ENCODE measurements at places on chromosomes 4 and X.

DNA sequence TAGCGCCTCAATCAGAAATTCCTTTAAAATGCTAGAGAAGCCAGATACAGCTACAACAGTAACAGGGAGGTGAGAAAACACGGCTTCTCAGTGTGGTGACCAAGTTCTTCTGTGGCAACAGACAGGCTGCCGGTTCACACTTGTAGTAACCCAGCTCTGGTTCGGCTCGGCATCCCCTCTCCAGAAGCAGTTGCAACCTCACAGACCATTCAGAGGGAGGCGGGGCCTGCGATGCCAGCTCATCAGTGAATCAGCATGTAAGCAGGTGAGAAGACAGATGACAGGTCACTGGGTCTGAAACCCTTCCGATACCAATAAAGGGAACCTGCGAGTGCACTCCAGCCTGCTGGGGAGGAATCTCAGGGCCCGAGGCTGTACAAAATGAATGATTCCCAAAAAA, 251.0 kb downstream of the KCNIP4 start:
- H3K4me1 ChIP-seq: no peaks in the 10 kb centered on the region
- H3K4me3 ChIP-seq: no peak overlapping the region
- H3K27me3 ChIP-seq: no peaks in the 10 kb centered on the region
- H3K27ac ChIP-seq: no peak overlapping the region
- DNase-seq: no peak
- H3K36me3 ChIP-seq: no peaks in the 10 kb centered on the region

GRCh38 chrX:19555236-19555635, 39.9 kb upstream of the MAP3K15 start:
- no peak overlapping the region for H3K4me3 ChIP-seq
- no peak overlapping the region for H3K27ac ChIP-seq
- peaks cover 7% of the 10 kb centered on the region for H3K4me1 ChIP-seq
- DNase-seq: no peak

GRCh38 chrX:153885208-153885787, 675 bp downstream of the L1CAM start:
- peaks cover 15% of the 10 kb centered on the region for H3K4me1 ChIP-seq
- H3K27me3 ChIP-seq: peaks cover 5% of the 10 kb centered on the region
- no peak for DNase-seq
- H3K36me3 ChIP-seq: peaks cover 4% of the 10 kb centered on the region
- H3K27ac ChIP-seq: no peak overlapping the region

GRCh38 chrX:153900831-153901752, 3.4 kb upstream of the AVPR2 start:
- no peaks in the 10 kb centered on the region for H3K27me3 ChIP-seq
- no peak for DNase-seq
- peak overlapping the region; percentile 77 for H3K4me3 ChIP-seq
- H3K4me1 ChIP-seq: peaks cover 33% of the 10 kb centered on the region
- peaks cover 2% of the 10 kb centered on the region for H3K36me3 ChIP-seq

- peaks cover 6% of the 10 kb centered on the region for H3K4me1 ChIP-seq
- no peaks in the 10 kb centered on the region for H3K27me3 ChIP-seq
- no peak overlapping the region for H3K27ac ChIP-seq
- DNase-seq: no peak
- no peak overlapping the region for H3K4me3 ChIP-seq
These were observed 115.4 kb downstream of the PTTG2 start for GRCh38 chr4:38075370-38076152.

GRCh38 chr4:54898056-54898562, 227.3 kb downstream of the KDR start:
- H3K4me1 ChIP-seq: no peaks in the 10 kb centered on the region
- DNase-seq: no peak
- H3K4me3 ChIP-seq: no peak overlapping the region
- H3K36me3 ChIP-seq: no peaks in the 10 kb centered on the region
- H3K27ac ChIP-seq: no peak overlapping the region
- H3K27me3 ChIP-seq: peaks cover 5% of the 10 kb centered on the region

DNA sequence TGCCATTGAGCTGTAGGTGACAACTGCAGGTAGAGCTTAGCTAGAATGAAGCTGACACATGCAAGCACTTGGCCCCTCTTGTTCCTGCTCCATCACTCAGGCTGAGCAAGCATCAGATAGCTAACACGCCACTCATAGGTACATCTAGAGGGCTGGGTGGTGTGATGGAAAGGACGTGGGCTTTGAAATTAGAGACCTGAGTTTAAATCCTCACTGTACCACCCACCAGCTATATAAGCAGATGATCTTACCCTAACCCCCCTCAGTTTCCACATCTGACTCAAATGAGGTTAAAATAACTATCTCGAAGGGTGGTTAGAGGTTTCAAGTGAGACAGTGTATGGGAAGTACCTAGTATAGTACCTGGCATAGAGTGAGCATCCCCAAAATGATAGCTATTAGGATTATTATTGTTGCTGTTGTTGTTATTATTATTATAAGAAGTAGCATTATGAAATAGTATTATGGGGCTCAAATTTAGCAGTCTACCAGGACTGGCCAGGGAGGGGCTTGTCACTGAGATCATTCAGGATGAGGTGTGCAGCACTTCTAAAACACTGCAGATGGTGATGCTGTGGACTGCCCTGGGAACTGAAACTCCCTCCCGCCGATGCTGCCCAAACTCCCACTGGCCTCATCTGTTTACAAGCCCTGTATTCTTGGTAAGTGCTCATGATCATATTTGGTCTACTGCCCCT, 59.0 kb downstream of the REELD1 start:
- H3K27ac ChIP-seq: no peak overlapping the region
- H3K27me3 ChIP-seq: no peaks in the 10 kb centered on the region
- H3K4me1 ChIP-seq: no peaks in the 10 kb centered on the region
- peaks cover 2% of the 10 kb centered on the region for H3K36me3 ChIP-seq
- no peak overlapping the region for H3K4me3 ChIP-seq
- no peak for DNase-seq

- H3K4me1 ChIP-seq: peaks cover 3% of the 10 kb centered on the region
- no peaks in the 10 kb centered on the region for H3K27me3 ChIP-seq
- H3K27ac ChIP-seq: no peak overlapping the region
- DNase-seq: no peak
- H3K36me3 ChIP-seq: no peaks in the 10 kb centered on the region
These were observed 115.2 kb upstream of the AGA start for GRCh38 chr4:177557416-177557815.

DNA sequence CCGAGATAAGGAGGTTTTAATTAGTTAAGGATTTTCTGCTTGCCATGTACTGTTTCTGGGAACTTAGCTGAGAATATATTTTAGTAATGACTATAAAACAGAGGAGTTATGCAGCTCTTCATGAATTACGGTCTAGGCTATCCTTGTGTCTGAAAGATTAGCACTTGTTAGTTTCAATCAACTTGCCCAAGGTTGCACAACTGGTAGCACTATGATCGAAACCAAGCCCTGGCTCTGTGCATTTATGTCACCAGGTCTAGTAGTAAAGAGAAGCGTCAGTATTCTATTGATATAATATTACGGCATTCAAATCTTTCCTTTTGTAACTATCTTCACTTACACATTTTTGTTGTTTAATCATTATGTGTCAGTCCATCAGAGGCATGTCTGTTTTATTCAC, 176.0 kb downstream of the TLL1 start:
- no peak for DNase-seq
- no peaks in the 10 kb centered on the region for H3K36me3 ChIP-seq
- no peaks in the 10 kb centered on the region for H3K27me3 ChIP-seq
- H3K4me1 ChIP-seq: no peaks in the 10 kb centered on the region

GRCh38 chr4:157271166-157271869, 50.8 kb downstream of the GRIA2 start:
- H3K27me3 ChIP-seq: no peaks in the 10 kb centered on the region
- H3K36me3 ChIP-seq: no peaks in the 10 kb centered on the region
- no peaks in the 10 kb centered on the region for H3K4me1 ChIP-seq

- peaks cover 7% of the 10 kb centered on the region for H3K4me1 ChIP-seq
- no peak for DNase-seq
- H3K27ac ChIP-seq: no peak overlapping the region
- H3K4me3 ChIP-seq: no peak overlapping the region
- H3K36me3 ChIP-seq: no peaks in the 10 kb centered on the region
- H3K27me3 ChIP-seq: peaks cover 3% of the 10 kb centered on the region
These were observed 7.3 kb downstream of the PAK3 start for GRCh38 chrX:111103246-111103645.

DNA sequence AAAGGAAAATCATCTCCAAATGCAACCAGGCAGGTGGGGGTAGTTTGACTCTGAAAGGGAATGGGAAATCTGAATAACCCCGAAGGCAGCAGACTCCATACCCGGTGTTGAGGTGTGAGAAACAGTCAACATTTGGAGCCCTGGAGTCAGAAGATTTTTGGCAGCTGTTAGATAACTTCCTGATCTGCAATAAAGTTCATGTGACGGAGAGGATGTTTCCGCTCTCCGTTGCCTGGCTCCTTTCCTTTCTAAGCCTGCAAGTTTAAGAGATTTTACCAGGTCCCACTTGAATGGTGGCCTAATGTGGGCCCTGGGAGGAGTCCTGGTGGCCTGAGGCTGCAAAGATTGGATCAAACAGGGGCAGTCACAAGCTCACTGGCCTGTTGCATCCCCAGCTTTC, 27.7 kb downstream of the HAND2 start:
- H3K36me3 ChIP-seq: peaks cover 2% of the 10 kb centered on the region
- H3K27me3 ChIP-seq: peaks cover 24% of the 10 kb centered on the region
- H3K4me3 ChIP-seq: no peak overlapping the region
- DNase-seq: no peak
- H3K27ac ChIP-seq: no peak overlapping the region

GRCh38 chr4:1862055-1862911, 6.3 kb upstream of the LETM1 start:
- no peaks in the 10 kb centered on the region for H3K36me3 ChIP-seq
- no peak overlapping the region for H3K27ac ChIP-seq
- H3K27me3 ChIP-seq: peaks cover 7% of the 10 kb centered on the region
- peak overlapping the region; percentile 56 for H3K4me3 ChIP-seq
- peaks cover 15% of the 10 kb centered on the region for H3K4me1 ChIP-seq

- H3K4me1 ChIP-seq: no peaks in the 10 kb centered on the region
- H3K27ac ChIP-seq: no peak overlapping the region
- H3K27me3 ChIP-seq: no peaks in the 10 kb centered on the region
- no peak for DNase-seq
- no peak overlapping the region for H3K4me3 ChIP-seq
These were observed 56.9 kb downstream of the SERTM2 start for GRCh38 chrX:111568354-111568753.

GRCh38 chrX:24012266-24012665, 14.7 kb downstream of the KLHL15 start:
- H3K27ac ChIP-seq: no peak overlapping the region
- H3K4me1 ChIP-seq: peaks cover 20% of the 10 kb centered on the region
- H3K4me3 ChIP-seq: no peak overlapping the region
- H3K36me3 ChIP-seq: peaks cover 8% of the 10 kb centered on the region

DNA sequence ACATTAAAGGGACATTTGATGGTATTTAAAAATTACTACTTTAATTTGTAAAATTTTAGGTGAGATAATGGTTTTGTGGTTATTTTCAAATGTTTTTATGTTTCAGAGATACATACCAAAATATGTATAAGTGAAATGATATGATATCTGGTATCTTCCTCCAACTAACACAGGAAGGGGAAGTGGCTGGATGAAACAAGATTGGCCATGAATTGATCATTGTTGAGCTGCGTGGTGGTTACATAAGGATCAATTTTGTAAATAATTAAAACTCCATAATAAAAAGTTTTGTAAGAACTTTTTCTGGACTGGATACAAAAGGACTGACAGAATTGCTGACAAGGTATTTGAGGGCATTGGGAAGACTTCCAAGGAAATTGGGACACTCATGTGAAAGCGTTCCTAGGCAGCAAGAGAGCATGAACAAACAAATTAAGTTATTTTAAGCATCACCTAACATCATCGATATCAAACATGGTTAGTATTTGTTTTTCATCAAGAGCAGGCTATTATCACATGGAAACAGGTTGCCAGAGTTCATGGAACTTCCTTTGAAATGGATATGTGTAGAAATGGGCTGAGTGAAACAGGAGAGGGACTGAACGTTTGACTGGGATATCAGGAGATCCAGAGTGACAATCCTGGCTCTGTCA, 4.4 kb upstream of the PGM2 start:
- H3K4me3 ChIP-seq: no peak overlapping the region
- peaks cover 2% of the 10 kb centered on the region for H3K36me3 ChIP-seq
- H3K4me1 ChIP-seq: peaks cover 9% of the 10 kb centered on the region

DNA sequence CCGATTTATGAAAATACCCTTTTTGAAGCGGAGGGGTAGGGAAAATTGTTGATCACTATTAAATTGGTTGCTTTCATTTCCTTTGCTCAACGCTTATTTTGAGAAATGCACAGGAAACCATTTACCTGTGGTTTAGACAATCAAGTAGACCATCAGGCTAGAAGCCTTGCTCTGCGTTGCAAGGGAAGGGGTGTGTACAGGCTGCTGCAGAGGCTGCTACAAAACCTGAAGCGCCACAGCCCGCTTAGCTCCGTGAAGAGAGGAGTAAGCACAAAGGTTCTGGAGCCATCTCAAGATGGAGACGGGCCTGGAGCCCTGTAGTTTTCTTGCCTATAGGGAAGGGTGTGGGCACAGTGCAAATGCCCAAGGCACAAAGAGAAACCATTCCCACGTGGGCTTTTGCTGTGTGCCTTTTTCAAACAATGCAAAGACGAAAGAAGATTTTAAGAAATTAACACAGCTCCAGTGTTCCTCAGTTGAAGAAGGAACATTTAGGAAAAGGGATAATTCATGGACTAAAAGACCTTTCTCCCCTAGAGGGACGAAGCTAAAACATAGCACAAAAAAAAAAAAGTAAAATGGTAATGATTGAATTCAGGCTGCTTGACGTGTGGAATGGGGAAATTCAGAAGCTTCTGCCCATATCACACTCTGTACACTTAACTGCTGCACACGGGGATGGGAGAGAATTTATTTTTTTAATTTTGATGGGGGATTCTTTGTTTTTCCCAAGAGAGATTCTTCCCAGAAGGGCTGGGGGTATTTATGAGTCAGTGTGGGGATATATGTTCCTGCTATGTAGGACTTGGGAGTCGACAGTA, 3.5 kb downstream of the TMSB4X start:
- H3K4me3 ChIP-seq: peak overlapping the region; percentile 87
- peaks cover 22% of the 10 kb centered on the region for H3K4me1 ChIP-seq
- H3K27ac ChIP-seq: peak overlapping the region; percentile 93
- DNase-seq: no peak

DNA sequence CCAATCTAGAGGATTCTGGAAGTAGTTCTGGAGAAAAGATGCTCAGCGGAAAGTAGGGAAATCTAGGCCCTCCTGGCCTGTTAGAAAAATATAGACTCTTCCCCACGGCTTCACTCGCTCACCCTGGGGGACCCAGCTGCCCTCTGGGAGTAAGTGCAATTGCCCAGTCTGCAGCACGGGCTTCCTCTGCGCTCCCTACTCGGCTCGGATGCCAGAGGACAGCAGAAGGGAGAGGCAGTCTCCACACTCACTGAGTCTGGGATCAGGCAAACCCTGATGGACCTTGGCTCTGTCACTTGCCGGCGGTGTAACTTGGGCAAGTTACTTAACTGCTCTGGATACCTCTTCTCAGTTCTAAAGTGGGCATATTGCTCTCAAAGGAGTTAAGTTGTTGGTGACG, 2.1 kb downstream of the SHISA3 start:
- no peaks in the 10 kb centered on the region for H3K36me3 ChIP-seq
- no peak for DNase-seq
- H3K27ac ChIP-seq: no peak overlapping the region
- peaks cover 20% of the 10 kb centered on the region for H3K27me3 ChIP-seq
- peaks cover 20% of the 10 kb centered on the region for H3K4me1 ChIP-seq

GRCh38 chr4:66929748-66930147, 615.6 kb downstream of the CENPC start:
- H3K27ac ChIP-seq: no peak overlapping the region
- H3K4me3 ChIP-seq: no peak overlapping the region
- no peaks in the 10 kb centered on the region for H3K4me1 ChIP-seq
- no peak for DNase-seq

GRCh38 chrX:105190252-105190853, 30.1 kb downstream of the TEX13A start:
- DNase-seq: peak; percentile 18
- no peaks in the 10 kb centered on the region for H3K36me3 ChIP-seq
- no peak overlapping the region for H3K27ac ChIP-seq
- H3K27me3 ChIP-seq: no peaks in the 10 kb centered on the region
- no peak overlapping the region for H3K4me3 ChIP-seq
